Urinary bladder (tissue), 4 donors: ENCODE measurements at places on chromosomes 2 and 18. TPM values are rescaled to one million over a fixed set of nuclear protein-coding genes. Genes with fewer than 3 reads are reported as not detected.

Gene ACKR3
- polyA plus RNA-seq, result 80.6 TPM

DNA sequence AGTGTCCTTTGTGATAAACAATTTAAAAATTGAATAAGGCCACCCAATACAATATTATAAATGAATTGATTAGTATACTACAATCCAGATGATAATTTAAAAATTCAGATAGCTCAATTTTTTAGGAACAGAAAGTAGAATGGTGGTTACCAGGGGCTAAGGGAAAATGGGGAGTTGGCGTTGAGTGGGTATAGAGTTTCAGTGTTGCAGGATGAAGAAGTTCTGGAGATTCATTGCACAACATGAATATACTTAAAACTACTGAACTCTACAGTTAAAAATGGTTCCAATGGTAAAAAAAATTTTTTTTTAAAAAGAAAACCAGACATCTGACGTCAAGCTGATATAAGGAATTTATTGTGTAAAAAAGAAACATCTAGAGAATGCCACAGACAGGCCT, 20.9 kb downstream of the SLC39A6 start:
- DNase-seq, result no peak

Gene CAPN10
- polyA plus RNA-seq, result 23.3 TPM

Gene FZD7
- 92.2 TPM for polyA plus RNA-seq

GRCh38 chr18:34120294-34120693, 104.4 kb downstream of the NOL4 start:
- DNase-seq, result no peak

GRCh38 chr18:36160959-36161371, 26.3 kb upstream of the MOCOS start:
- no peak for DNase-seq

GRCh38 chr2:39663187-39663930, 2.4 kb upstream of the TMEM178A start:
- DNase-seq, result no peak

Gene ONECUT2
- under 0.01 TPM for polyA plus RNA-seq

GRCh38 chr2:152462120-152462519, 127.1 kb downstream of the FMNL2 start:
- no peak for DNase-seq
